ENCODE measurements at places on chromosomes 4 and X.
A peak's percentile ranks its signal among the peaks of the same experiment; 100 is the strongest.

DNA sequence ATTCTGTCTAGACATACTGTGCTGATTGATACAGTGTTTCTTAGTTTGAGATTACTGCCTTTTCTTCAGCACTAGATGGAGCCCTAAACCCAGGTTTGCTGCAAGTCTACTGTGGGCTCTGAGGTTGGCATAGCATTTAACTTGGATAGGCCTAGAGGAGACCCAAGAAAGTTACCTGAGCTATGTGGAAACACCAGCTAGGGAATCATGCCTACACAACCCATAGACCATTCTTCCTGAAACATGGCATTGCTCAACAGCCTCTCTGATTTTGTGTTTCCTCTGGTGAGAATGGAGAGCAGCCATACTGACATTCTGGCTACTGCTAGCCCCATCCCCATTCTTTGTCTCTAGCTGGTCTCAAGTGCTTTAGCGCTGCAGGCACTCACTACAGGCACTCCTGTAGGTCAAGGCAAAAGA, 287.7 kb upstream of the PCDH18 start:
- no peak for DNase-seq

DNA sequence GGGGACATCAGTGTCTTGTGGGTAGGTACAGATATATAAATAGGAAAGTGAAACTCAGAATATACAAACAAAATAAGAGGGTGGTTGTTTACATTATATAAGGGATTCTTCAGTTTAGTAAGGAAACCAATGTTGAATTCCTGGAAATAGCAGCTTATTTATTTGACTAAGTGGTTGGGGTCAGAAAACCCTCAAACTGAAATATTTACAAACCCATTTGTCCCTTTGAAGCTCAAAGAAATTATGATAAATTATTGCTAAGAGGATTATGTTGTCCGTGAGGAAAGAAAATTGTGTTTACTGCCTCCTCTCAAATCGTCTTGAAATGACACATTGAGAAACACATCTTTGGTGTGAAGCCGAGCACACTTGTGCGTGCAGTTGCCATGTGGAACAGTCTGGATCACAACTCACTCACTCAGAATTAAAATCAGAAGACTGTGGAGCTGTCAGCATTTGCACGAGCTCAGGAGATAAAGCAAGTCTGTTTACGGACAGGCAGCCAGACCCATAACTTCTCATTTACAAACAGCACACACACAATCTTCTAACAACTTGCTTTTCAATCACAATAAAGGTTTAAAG, 46.8 kb upstream of the SETD7 start:
- no peak for DNase-seq

- DNase-seq: no peak
Measured at GRCh38 chr4:16256343-16256742, 30.1 kb upstream of the TAPT1 start.

DNA sequence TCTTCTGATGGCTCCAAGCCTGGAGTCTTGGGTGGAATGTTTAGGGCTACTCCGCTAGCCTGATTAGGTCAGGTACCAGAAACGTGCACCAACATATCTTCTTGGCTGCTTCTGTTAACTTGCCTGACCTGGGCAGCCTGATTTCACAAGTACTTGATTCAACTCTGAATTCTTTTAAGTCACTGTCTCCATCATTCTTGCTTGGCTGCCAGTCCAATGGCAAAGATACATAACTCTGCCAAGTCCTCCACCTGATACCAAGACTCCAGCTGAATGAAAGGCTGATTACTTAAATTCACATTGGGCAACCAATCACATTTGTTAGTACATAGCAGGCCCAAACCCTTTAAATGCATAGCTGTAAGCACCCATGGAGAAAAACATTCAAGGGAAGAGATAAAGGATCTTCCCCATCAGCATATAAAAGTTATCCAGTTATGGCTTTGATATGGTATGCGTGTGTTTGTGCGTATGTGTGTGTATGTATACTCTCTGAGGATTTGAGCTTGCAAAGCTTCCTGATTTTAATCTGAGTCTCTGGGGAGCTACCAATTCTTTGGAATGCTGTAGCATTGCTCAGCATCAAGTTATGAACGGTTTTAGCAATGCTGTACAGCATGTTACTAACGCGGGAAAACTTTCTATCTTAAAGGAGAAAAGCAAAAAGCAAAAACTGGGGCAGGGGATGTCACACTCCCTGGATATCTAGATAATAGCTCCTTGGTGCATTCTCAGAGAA, 917.2 kb downstream of the DMD start:
- DNase-seq: no peak

DNA sequence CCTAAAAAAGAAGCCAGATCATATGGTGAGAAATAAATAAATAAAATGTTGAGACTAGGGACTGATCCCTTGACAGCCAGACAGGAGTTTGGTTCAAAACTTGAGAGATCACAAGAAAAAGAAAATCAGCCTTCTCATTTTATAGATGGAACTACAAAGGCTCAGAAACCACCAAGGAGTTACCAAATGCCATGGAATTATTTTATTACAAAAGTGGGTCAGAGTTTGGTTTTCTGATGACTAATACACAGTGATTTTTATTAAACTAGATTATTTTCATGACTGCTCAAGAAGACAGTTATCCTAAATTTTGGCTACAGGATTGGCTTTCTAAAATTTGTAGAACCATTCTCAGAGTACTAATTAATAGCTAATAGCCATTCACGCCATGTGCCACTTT, 6.2 kb downstream of the CXCL1 start:
- no peak for DNase-seq

DNA sequence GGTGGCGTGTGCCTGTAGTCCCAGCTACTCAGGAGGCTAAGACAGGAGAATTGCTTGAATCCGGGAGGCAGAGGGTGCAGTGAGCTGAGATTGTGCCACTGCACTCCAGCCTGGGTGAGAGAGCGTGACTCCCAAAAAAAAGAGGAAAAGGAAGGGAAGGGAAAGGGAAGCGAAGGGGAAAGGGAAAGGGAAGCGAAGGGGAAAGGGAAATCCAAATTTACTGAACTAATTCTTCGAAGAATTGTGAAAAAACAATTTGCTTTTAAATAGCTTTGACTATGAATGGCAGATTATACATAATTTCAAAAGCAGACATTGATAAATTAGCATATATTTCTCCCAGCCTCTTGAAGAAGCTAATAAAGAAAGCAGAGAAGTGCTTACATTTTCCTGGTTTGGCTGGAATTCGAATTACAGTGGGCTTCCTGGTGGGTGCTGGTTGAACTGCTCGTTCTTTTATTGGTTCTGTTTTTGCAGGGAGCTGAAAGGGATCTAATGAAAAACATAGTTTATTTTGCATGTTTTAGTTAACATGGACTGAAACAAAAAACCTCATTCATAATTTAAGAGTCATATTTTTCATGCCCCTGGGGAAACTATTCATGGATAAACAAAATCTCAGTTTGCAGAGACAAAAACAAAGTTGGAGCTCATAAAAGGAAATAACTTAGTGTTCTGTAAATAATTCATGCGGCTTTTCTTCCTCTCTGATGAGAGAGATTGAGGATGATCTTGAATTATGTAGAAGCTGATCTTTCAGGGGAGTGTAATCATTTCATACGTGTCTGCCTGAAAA, 66.0 kb downstream of the RPS3A start:
- no peak for DNase-seq

DNA sequence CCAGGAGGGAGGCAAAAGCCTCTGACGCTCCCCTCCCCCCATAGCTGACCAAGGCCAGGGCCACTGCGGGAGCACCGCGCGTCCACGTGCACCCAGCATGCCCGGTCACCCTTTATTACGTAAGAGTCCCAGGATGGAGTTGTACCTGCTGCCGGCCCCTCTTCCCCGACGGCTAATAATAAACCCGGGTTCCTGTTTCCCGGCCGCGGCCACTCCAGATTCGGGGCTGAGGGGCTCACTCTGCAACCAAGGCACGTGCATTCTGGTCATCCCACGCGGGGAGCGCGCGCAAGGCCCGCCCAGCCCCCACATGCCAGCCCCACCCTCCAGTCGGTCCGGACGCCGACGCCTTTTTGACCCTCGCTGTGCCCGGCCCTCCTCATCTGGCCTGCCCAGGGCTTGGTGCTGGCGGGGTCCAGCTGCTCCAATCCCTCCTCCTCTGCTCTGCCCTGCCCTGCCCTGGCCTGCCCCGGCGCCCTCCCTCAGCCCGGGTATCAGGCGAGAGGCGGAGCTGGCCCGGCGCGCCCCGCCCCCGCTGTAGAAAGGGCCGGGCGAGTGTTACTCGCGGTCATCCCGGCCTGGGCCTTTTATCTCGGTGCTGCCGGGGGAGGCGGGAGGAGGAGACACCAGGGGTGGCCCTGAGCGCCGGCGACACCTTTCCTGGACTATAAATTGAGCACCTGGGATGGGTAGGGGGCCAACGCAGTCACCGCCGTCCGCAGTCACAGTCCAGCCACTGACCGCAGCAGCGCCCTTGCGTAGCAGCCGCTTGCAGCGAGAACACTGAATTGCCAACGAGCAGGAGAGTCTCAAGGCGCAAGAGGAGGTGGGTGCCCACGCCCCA, 2.6 kb downstream of the MID1IP1 start:
- peak; percentile 10 for DNase-seq

DNA sequence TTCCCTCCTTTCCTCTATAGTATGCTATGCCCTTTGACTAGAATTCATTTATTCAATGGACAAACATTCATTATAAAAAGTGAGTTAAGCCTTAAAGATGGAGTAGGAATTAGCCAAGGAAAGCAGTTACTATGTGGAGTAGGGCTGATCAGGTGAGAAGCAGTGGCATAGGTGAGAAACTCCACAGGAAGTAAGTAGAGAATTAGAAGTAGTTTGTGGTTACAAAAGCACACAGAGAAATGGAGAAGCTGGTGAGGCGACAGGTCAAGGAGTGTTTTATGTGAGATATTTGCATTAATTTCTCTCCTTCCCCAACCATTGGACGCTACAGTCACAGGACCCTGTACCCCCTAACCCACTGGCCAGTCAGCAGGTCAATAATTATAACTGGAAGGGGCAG, 30.6 kb downstream of the SETD7 start:
- DNase-seq: no peak
